Stimulated activated CD4-positive, alpha-beta T cell treated with anti-CD3 and anti-CD28 coated beads, Interleukin-1b, Interleukin-23, amount 100 ng/mL, for 4 hours (primary cell): ENCODE measurements at places on chromosomes 7 and 10.

DNA sequence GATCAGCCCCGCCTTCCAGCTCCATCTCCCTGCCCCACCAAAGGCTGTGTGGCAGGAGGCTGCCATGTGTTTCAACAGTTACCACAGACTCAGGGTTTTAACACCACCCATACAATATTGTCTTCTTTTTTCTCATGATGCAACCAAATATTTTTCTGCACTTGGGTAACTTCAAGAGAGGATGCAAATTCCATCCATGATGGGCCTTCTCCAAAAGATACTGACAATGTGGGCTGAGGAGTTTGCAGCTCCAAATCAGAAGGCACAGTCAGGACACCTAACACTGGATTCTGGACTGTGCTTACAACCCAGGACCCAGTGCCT is 347.9 kb downstream of the GRID1 start:
- DNase-seq: no peak

DNA sequence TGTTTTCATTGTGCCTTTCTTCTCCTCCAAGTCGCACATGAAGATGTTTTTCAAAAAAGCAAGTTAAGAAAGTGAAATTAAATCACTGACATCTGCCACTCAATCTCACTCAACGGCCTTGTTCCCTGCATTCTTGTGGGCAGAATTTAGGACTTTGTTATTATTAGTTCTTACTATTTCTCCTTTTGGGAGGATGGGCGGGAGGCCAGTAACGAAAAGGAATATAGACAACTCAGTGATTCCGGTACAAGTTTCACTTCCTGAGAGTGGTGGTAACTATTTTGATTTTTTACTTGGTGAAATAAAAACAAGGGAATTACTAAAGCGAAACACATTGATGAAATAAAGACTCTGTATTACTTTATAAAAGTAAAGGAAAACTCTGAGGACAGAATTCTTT is 231.9 kb upstream of the HABP2 start:
- DNase-seq: no peak

DNA sequence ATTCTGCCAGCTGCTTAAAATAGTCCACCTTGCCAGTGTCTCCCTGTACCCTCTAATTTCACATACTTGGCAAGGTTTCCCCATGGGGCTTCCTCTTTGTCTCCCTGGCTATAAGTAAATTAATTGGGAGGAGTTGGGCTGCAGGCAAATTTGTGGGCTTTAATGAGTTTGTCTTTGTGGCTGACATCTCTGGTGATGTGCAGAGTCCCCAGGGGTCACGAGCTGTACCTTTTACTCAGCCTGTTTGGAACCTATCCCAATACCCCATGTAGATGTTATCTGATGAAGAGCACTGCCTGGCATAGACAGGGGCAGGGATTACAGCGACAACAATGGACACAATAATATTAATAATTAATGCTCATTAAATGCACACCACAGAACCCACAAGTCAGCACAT is 132.5 kb downstream of the SLIT1 start:
- no peak for DNase-seq

GRCh38 chr7:27917774-27918314 is 177.9 kb downstream of the TAX1BP1 start:
- DNase-seq: no peak

- no peak for DNase-seq
These were observed 4.2 kb downstream of the INHBA start for GRCh38 chr7:41698726-41699125.

- DNase-seq: no peak
These were observed 84.7 kb upstream of the DKK1 start for GRCh38 chr10:52229291-52229931.

DNA sequence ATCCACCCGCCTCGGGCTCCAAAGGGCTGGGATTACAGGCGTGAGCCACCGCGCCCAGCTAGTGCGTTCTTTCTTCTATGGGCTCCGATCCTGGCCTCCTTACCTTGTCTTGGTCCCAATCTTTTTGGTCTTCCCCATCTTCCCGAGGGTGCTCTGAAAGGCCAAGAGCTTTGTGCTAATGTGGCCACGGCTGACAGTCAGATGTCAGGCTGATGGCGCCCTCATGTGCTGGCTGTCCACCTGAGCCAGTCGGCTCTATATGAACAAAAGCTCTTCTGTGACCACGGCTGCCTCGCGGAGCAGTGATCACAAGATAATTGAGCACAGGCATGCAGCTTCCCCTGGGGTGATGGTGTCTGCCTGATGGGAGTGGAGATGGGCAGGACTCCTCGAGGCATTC is 11.0 kb upstream of the AHCYL2 start:
- DNase-seq: no peak

GRCh38 chr10:80530251-80530650 is 7.5 kb upstream of the SH2D4B start:
- DNase-seq: no peak

GRCh38 chr10:101215397-101216206 is 13.7 kb downstream of the LBX1 start:
- no peak for DNase-seq

- no peak for DNase-seq
These were observed 12.7 kb downstream of the FAS start for GRCh38 chr10:89003344-89003743.

- peak; percentile 14 for DNase-seq
These were observed 7.3 kb downstream of the ATP6V1F start for GRCh38 chr7:128869944-128870285.

GRCh38 chr7:15662451-15662850 is 24.0 kb downstream of the MEOX2 start:
- no peak for DNase-seq

DNA sequence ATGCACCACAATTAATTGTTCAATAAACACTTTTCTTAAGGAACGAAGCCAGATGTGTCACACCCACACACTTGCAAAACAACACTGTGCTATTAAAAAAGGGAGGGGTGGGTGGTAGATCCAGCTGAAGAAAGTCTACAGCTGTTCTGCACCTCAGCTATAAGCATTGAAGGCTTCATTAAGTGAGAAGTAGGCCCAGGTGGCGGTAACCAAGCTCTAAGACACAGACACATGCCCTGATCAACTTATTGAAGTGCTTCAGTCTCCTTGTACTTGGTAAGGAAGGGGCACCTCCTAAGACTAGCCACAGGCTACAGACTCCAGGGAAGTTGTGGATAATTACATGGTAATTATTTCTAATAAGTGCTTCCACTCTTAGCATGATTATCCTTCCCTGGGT is 4.5 kb upstream of the CPVL start:
- DNase-seq: no peak

- DNase-seq: no peak
These were observed 269.9 kb upstream of the IMMP2L start for GRCh38 chr7:111832174-111832573.

GRCh38 chr10:50416181-50416824 is 165.0 kb upstream of the ASAH2 start:
- DNase-seq: no peak

GRCh38 chr10:80504158-80504811 is 33.4 kb upstream of the SH2D4B start:
- DNase-seq: no peak

DNA sequence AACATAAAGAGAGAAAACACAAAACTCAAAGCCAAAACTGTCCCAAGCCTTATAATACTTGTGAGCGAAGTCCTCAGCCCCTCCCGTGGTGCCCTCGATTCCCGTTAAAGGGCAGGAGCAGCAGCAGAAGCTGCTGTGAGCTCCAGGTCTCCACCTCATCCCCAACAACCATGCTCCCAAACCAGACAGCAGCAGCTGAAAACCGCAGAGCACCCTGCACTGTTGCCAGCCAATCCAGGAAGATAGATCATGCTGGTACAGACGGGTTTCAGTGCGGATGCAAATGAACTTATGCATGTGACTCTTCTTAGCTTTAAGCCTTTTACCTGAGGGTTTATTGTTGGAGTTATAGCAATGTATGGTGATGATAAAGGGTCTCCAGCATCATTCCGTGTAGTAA is 97.9 kb downstream of the DNAJB6 start:
- no peak for DNase-seq

DNA sequence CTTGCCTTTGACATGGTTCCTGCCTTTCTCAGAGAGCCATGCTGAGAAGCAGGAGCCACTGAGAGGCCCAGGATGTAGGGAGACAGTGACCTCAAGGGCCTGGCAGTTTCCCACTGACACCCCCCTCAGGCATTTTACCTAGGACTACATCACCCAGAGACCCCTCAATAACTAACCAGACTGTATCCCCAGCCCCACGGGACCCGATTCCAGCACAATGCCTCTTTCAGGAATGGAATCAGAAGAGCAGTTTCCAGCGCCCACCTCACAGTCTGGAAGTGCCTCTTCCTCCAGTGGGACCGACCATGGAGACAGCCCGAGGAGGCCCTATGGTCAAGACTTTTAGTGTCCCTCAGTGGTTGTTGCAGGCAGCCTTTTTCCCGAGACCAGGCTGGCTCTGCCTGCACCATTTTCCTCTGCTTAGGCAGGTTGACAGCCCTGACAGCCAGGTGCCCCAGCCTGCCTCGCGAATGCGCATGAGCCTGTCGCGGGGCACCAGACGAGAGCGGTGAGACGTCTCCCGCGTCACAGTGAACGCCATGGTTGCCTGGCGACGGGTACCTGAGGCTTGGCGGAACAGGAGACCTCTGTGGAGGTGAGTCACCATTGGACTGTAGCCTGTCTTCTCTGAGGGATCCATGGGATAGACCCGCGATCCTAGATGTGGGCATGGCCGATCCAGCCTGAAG is 28.4 kb upstream of the ZNF273 start:
- DNase-seq: no peak

- DNase-seq: no peak
These were observed 29.2 kb upstream of the PROSER2 start for GRCh38 chr10:11793762-11794479.

DNA sequence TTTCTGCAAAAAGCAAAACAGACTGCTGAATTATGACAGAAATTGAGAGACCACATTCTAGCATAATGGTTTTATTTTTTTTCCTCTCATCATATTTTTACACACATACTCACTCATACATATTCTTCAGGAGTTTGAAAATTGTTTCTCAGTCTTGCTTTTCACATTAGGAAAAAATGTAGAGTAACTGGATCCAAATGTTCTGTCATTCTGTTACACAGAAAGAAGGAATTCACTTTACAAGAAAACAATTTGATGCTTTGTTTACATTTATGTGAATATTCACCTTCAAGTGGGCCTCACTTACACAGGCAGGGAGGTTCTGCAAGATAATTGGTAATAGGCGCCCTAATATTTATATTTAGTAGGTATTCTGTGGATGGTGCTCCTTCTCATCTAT is 82.0 kb downstream of the ARL4A start:
- DNase-seq: no peak

- no peak for DNase-seq
These were observed 19.2 kb upstream of the SMO start for GRCh38 chr7:129169171-129169671.

- DNase-seq: no peak
These were observed 92.0 kb upstream of the CALN1 start for GRCh38 chr7:72504061-72504706.

DNA sequence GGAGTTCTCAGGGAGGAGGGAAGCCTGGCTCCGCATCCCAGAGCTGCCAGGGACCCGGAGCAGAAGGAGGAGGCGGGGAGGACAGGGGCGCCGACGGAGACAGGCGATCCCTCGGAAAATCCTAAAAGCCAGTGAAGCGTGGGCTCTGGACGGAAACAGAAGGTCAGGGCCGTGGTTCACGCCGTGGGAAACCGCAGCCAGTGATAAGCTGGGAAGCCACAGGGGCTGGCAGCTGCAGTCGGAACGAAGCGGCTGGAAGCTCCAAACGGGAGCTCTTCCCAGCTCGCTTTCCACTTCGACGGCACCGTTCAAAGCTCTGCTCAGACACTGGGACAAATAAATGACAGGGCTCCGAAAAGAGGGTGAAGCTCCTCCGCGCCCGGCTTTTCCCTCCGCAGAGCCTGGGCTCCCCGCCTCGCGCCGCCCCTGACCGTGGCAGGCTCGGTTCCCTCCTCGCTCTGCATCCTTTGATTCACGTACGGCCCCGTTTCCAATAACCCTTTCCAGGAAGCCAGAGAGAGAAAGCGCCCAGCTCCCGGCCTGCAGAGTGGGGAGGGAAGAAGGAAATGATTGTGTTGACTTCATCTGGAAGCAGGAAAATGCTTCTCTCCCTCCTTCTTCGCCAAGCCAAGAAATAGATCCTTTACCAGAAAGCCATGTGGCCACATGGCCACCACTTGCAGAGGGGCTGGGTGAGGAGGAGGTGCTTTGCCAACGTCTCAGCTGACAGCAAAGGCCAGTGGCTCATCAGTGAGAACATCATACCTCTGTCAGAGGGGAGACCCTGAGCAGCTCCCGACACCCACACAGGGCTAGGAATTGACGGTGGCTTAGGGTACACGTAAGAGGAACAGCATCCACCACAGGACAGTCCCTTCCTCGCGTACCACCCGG is 57.4 kb downstream of the ADRB1 start:
- no peak for DNase-seq

GRCh38 chr10:128268015-128268722 is 141.9 kb upstream of the MKI67 start:
- no peak for DNase-seq

DNA sequence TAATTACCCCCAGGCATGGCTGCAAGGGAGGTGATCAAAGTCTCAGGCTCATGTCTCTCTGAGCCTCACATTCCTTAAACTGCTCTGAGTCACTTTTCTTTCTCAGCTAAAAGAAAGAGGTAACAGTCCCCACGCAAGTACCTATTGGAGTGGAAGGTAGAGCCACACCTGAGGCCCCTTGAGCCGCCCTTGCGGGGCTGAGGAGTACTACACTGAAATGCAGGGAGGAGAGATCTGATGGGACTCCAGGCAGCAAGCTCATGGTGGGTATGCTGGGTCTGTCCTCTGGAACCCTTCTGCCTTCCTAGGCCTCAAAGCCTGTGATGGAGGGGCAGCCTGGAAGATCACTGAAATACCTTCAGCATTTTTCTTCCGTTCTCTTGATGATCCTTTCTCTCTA is 960.0 kb downstream of the DNAJB9 start:
- no peak for DNase-seq

GRCh38 chr10:110765513-110766319 is 106.0 kb upstream of the PDCD4 start:
- no peak for DNase-seq

DNA sequence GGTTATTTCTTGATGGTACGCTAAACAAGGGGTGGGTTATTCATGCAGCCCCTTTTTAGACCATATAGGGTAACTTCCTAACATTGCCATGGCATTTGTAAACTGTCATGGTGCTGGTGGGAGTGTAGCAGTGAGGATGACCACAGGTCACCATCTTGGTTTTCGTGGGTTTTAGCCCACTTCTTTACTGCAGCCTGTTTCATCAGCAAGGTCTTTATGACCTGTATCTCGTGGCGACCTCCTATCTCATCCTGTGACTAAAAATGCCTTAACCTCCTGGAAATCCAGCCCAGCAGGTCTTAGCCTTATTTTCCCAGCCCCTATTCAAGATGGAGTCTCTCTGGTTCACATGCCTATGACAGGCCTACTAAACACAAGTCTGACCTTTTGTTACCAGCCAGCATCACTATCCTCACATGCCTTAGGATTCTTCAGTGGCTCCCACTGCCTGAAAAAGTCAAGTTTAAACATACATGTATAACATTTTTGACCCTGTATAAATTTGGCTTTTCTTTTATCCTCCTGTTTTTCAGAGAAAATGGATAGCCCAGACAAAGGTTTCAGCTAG is 13.2 kb upstream of the COBL start:
- no peak for DNase-seq
